ENCODE measurements at places on chromosomes 11 and 22.

DNA sequence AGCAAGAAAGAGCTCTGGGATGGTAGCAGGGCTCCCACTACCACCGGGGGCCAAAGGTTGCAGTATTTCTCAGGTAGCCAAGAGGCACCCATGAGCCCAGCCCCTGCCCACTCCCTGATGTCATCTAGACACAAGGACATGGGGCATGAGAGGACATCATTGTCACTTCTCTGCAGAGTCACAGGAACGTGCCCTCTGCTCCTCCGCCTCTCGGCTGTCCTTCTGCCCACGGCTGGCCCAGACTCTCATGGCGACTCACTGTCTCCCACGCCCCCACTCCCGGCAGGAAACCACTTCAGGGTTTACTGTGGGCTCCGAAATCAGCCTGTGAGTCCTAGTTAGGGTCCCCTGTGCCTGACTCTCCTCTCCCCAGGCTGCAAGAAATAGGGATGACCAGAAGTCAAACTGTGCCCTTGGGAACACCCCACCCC is 1.8 kb upstream of the GAL start:
- DNase-seq = no peak

GRCh38 chr11:60389279-60389910 is 6.9 kb upstream of the MS4A14 start:
- peak; percentile 10 for DNase-seq

DNA sequence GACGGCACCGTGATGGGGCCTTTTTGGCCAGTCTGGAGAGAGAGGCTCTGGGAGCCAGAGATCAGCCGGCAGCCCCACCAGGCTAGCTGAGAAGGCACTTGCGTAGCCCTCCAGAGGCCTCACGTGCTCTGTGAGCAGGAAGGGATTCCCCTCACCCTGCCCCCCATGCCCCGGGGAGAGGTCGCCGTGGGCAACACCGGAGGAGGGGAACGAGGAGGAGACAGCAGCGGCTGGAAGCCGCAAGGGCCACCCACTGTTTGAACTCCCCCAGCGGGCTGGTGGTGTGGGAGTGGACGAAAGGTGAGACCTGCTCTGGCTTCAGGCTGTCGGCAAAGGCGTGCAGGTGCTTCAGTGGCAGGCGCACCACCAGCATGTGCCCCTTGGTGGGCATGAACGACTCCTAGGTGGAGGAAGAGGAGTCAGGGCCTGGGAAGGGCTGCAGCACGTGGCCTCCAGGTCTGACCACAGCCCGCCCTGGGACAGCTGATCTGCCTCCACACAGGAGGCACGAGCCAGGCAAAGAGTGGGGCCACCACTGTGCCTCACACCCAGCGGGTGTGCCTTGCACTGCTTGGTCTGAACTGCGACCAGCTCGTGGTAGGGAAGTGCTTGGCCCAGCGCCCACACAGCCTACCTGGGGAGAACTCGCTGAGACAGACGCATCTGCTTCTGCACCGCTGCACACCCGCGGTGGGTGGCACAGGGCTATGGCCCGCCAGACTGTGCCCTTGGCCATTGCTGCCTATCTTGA is 99.9 kb downstream of the MED15 start:
- DNase-seq = no peak

GRCh38 chr11:33461369-33462125 is 204.4 kb downstream of the HIPK3 start:
- DNase-seq = no peak

GRCh38 chr11:127643268-127644058 is 642.9 kb upstream of the KIRREL3 start:
- no peak for DNase-seq

DNA sequence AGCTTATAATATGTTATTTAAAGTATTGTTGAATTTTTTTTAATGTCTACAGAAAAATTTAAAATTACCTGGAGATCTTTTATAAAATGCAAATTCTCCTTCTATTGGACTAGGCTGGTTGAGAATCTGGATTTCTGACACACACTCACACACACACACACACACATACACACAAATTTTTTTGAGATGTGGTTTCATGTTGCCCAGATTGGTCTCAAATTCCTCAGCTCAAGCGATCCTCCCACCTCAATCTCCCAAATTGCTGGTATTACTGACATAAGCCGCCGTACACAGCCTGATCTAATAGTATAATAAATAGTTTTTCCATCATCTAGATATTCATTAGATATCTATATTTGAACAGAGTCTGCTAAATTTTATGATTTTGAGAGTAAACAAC is 4.5 kb upstream of the RFPL1 start:
- DNase-seq = no peak

Data from CD4-positive, alpha-beta T cell treated with Interleukin-12 subunit alpha and Interleukin-12 subunit beta, for 1 hour (primary cell).